A549 treated with GW870086 at 1 μM for 4 hours (cell line): ENCODE measurements at places on chromosomes 3 and 15. TPM values are rescaled to one million over a fixed set of nuclear protein-coding genes. Genes with fewer than 3 reads are reported as not detected.

CATSPER2 gene
- 0.34 to 1.4 TPM (median 0.66 TPM) in 5 replicates for total RNA-seq

NMD3 gene
- 43.0 to 63.6 TPM (median 51.7 TPM) in 5 replicates for total RNA-seq

CIDEC gene
- 35.1 to 45.7 TPM (median 37.0 TPM) in 5 replicates for total RNA-seq

GRK7 gene
- total RNA-seq: not detected in 5 replicates

PLOD2 gene
- 76.2 to 120 TPM (median 111 TPM) in 5 replicates for total RNA-seq

MINAR1 gene
- 0.39 to 0.64 TPM (median 0.53 TPM) in 5 replicates for total RNA-seq
